ENCODE measurements at places on chromosomes 5 and 9. TPM values are rescaled to one million over a fixed set of nuclear protein-coding genes. Genes with fewer than 3 reads are reported as not detected.

MCC gene
- 137 TPM for total RNA-seq

GABRA1 gene
- total RNA-seq: not detected

DNA sequence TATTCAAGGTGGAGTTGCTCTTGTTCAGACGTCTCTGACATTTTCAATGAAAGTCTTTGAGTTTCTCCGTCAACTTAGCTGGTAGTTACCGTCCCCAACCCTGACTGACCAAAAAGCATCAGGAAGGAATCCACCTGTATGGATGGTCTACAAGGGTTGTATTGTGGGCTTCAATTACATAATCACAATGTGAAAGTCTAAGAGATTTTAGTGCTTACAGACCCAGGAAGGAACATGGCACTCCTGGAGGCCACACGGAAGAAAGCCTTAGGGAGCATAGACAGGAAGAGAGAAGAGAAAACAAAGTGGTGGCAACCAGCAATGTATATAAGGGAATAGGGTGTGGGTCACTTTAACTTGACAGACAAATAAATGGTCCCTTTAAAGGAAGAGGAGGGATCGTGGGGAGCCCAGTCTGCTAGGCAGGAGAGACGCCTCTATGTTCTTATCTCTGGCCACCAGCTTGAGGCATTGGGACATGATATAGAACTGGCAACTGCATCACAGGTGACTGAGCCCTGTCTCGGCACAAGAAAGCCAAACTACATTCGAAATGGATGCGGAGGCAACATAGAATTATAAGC lies 80.4 kb downstream of the ALDH7A1 start:
- DNase-seq: no peak
- H3K27me3 ChIP-seq: no peaks in the 10 kb centered on the region
- peaks cover 16% of the 10 kb centered on the region for H3K4me1 ChIP-seq
- H3K4me3 ChIP-seq: no peak overlapping the region
- H3K27ac ChIP-seq: no peak overlapping the region

GRCh38 chr5:109748546-109748945 lies 58.8 kb downstream of the MAN2A1 start:
- H3K4me3 ChIP-seq: no peak overlapping the region
- H3K4me1 ChIP-seq: no peaks in the 10 kb centered on the region
- no peak for DNase-seq
- no peaks in the 10 kb centered on the region for H3K36me3 ChIP-seq

- no peaks in the 10 kb centered on the region for H3K27me3 ChIP-seq
- H3K4me1 ChIP-seq: no peaks in the 10 kb centered on the region
- no peak overlapping the region for H3K4me3 ChIP-seq
- DNase-seq: no peak
- H3K27ac ChIP-seq: no peak overlapping the region
Measured at GRCh38 chr5:96817506-96817905, 9.8 kb upstream of the ERAP1 start.

DNA sequence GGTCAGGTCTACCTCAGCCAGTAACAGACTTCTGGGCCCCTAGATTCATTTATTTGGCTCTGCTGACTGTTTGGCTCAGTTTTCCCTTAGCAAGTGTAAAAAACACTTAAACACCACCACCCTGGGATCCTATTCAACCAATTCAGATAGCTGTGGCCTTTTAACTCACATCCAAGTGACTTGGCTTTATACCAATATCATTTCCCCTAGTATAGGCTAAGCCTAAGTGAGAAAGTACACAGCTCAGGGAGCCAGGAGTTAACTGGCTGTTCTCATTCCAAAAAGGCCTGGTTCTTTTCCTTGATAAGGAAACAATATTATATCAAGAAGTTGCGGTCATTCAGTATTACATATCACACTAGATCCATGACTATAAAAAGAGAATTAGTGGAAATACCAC lies 163.5 kb downstream of the ARL15 start:
- no peaks in the 10 kb centered on the region for H3K36me3 ChIP-seq
- no peak overlapping the region for H3K4me3 ChIP-seq
- DNase-seq: no peak
- H3K4me1 ChIP-seq: peaks cover 47% of the 10 kb centered on the region
- no peaks in the 10 kb centered on the region for H3K27me3 ChIP-seq
- no peak overlapping the region for H3K27ac ChIP-seq

Data from cardiac muscle cell (in vitro differentiated cells and primary cell).